Hepatic stellate cell (primary cell): ENCODE measurements at places on chromosomes 11 and 22.

DNA sequence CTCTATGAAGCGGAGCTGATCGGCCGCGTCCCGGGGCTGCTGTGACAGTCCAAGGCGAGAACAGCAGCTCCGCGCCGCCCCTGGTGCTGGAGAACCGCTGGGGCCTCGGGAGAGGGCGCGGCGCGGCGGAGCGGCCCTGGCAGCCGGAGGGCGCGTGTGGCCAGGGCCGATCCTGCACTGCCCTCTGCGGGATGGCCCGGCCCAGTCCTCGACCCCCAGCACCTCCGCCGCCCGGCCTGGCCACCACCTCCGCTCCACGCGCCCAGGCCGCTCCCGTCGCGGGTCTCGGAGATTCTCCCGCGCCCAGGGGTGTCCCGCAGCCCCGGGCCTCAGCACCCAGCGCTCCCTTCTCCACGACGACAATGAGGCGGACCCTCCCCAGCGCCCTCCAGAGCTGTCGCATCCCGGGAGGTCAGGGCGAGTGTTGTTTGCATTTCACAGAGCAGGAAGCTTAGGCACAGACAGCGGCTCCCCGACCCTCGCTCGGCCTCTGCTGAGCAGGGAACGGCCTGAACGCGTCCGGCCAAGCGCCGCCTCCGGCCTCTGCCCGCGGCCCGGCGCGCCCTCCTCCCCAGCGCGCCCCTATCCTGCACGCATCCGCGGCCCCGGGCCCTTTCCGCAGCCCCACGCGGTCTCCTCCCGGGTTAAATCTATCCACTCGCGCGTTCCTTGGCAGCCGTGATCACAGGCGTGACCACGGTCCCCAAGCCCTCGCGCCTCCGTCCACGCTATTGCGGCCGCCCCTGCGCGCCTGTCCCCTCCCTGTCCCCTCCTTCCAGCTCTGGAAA lies 109.7 kb downstream of the WNT7B start:
- peak; percentile 47 for DNase-seq

- no peak for DNase-seq
These were observed 29.5 kb downstream of the C2CD3 start for GRCh38 chr11:74141241-74141695.

DNA sequence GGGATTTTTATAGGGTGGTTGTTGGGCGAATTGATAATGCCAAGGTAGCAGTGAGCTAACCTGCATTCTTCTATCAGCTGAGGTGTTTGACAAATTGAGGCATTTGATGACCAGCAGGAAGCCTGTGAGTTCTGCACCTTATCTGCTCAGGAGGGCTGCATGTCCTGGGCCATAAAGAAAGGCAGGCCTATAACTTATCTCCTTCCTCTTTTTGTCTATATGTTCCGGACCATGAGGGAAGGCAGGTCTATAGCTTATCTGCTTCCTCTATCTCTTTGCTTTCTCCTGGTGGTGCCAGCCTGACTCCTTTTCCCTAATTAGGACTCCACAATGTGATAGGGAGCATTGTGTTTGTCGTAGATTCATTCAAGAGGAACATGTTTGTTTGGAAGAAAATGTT lies 8.6 kb upstream of the JAM3 start:
- DNase-seq, result no peak

- DNase-seq, result no peak
These were observed 3.2 kb upstream of the PPP6R3 start for GRCh38 chr11:68457216-68457897.

DNA sequence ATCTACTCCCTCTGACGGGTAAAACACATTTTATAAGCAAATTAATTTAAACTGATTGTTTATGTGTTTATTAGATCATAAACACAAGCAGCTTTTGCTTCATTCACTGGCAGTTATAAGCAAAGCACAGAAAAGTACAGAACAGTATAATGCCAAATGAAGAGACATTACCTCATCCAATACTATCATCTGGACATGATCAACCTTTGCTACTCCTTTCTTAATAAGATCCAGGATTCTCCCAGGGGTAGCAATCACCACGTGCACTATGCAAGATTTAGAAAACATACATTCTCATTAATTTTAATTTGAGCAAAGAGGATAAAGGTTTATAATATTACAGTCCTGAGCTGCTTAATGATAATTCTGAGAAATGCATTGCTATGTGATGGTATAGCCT lies 27.9 kb downstream of the DDX6 start:
- DNase-seq, result no peak

GRCh38 chr11:1222491-1223345 lies at the start of gene MUC5B:
TSS of gene MUC5B (plus strand) at chr11:1223066. CDS start at chr11:1223124, 58 bp downstream.
- no peak for DNase-seq

- no peak for DNase-seq
These were observed 73.1 kb upstream of the BARX2 start for GRCh38 chr11:129302386-129303101.

- DNase-seq, result no peak
These were observed 11.5 kb downstream of the CLMP start for GRCh38 chr11:123183391-123184099.

DNA sequence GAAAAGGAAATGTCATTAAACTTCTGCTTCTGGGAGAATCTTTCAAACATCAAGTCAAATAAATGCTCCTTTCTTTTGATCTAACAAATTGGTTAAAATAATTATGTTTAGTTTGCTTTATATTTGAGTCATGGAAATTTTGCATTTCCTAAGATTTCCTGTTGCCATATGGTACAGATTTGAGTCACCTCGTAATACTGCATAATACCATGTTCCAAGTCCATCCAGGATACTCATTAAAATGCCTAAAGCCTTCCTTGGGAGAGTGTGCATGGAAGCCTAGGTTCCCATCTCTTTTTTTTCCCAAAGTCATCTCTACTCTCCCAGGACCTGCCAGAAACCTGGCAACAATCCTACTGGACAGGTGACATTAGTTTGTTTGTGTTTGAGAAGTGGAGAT lies 4.2 kb downstream of the OR9I1 start:
- DNase-seq, result no peak

GRCh38 chr22:36329254-36330078 lies 58.3 kb downstream of the MYH9 start:
- DNase-seq, result peak; percentile 83

- DNase-seq, result no peak
These were observed 13.3 kb downstream of the OR52B2 start for GRCh38 chr11:6156628-6157359.

GRCh38 chr11:128390246-128390645 lies 197.1 kb downstream of the ETS1 start:
- DNase-seq, result no peak

DNA sequence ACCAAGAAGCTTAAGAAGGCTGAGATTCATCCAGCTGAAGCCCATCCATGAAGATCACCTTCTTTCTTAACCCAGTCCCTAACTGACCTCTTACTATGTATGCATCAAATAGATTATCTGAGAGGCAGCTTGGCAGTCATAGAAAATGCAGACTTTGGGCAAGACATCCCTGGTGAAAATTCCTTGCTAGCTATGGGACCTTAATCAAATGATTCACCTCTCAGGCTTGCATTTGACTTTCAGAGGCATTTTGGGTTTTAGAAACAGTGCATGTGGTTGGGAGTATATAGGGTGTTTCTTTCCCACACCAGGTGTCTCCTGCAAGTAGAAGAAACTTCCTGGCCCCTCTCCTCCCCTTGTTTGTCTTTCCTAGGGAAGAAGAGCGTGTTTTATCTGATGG lies 188.5 kb upstream of the ISX start:
- no peak for DNase-seq

GRCh38 chr11:13298765-13299164 lies 21.2 kb downstream of the BMAL1 start:
- DNase-seq, result no peak

DNA sequence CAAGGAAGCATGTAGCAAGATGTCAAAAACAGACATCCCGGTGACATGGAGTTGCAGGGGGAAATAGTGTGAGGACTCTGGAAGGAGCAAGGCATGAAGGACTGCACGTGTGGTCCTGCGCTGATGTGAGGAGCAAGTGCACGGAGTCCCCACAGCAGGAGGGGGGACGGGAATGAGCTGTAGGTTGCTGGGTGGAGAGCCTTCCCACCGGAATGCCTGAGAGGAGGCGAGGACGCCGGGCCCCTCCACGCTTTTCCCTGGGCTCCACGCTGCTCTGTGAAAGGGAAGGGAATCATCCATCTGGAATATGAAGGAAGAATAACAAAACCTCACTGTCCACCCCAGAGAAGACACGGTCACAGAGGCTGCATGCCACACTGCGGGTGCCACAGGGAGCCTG lies 23.6 kb upstream of the EFCAB6 start:
- no peak for DNase-seq

- DNase-seq, result peak; percentile 98
These were observed 14.8 kb downstream of the PLEKHB1 start for GRCh38 chr11:73661035-73661628.

- DNase-seq, result no peak
These were observed 4.8 kb downstream of the TEAD1 start for GRCh38 chr11:12678991-12679390.

DNA sequence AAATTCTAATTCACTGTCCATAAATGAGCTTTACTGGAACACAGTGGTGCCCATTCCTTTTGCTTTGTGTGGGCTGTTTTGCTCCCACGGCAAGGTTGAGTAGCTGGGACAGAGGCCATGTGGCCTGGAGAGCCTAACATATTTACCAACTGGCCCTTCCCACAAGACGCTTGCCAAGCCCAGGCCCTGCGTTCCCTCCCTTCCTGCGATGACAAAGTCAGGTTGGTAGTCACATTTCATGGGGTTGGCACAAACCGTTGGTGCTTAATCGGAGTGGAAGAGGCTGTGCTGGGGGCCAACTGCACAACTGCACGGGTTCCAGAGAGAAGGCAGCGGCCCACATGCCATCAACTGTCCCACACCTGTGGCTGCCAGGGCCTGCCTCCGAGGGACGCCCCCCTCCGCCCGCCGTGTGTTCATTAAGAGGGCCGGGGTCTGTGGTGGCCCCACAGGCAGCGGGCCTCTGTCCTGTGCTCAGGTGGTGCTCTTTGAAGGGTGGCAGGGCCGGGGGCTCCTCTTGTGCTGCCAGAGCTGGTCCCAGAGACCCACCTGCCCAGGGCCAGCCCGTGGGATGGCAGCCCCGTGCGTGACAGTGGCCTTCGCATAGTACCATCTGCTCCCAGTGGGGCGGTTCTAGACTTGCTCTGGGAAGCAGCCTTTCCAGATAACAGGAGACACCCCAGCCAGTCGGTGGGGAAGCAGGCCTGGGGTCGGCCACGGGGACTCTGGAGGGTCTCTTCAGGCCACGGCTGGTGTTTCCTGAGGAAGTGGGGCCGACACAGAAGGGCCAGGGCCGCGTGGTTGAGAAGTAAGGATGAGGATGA lies 81.5 kb upstream of the CLDN5 start:
- DNase-seq, result no peak

GRCh38 chr22:50625131-50625567 lies 2.8 kb downstream of the ARSA start:
- no peak for DNase-seq

GRCh38 chr11:117860139-117860538 lies 16.3 kb downstream of the FXYD6 start:
- DNase-seq, result no peak

DNA sequence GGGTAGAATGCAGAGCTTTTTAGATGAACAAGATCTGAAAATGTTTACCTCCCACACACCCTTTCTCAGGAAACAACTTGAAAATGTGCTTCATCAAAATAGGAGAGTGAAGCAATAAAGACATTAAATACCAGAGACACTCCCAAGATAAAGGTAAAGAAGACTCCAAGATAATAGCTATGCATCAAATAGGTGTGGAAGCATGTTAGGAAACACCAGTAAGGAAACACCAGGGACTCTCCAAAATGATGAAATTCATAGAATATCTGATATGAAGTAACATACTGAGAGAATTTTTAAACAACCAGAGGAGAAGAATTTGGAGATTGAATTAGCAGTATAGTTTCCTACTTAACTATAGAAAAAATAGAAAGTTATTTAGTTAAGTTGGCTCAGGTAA lies 57.0 kb downstream of the OR10A6 start:
- no peak for DNase-seq
